ENCODE measurements at places on chromosomes 12 and 14. TPM values are rescaled to one million over a fixed set of nuclear protein-coding genes. Genes with fewer than 3 reads are reported as not detected.

DNA sequence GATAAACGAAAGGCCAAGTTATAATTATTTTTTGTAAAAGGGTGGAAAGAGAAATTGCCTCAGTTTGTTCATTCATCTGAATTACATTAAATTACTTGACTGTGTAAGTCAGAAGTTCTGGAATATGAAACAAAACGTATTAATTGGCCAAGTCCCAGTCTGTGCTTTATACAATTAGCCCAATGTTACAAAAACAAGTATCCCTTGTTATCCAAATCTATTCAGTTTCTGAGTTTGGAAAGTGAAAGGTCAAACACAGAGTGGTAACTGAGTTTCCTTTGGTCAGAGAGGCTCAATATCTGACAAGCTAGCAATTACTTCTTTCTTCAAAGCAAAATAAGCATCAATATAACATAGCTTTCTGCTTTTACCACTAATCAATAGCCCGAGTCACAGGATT, 62.6 kb downstream of the SPPL3 start:
- no peak for DNase-seq

- no peak for DNase-seq
Observed at GRCh38 chr12:65324551-65324950, 46.1 kb downstream of the MSRB3 start.

- no peak for DNase-seq
Observed at GRCh38 chr12:103444983-103445382, 50.8 kb downstream of the C12orf42 start.

GRCh38 chr14:54338696-54339317, 58.0 kb upstream of the CDKN3 start:
- peak; percentile 62 for DNase-seq

Gene KERA
- total RNA-seq = not detected

Gene MMP19
- total RNA-seq = 8.4 TPM

Gene PRB2
- not detected for total RNA-seq

All from Daoy (cell line).